ENCODE measurements at places on chromosomes 4 and X.

DNA sequence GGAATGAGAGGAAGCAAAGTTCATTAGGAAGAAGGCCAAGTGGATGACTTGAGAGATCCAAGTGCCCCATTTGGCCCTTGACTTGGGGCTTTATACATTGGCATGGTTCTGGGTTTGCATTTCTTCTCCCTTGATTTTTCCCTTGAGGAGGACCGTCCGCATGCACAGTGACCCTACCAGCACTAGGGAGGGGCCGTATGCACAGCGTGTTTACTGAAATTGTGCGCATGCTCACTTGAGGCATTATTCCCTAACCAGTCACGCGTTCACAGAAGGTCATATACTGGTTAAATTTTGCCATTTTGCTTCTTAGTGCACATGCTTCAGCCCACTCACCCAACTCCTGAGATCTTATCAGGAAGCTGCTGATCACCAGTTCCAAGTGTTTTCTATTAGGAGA, 35.1 kb downstream of the PAGE2 start:
- DNase-seq, result no peak

DNA sequence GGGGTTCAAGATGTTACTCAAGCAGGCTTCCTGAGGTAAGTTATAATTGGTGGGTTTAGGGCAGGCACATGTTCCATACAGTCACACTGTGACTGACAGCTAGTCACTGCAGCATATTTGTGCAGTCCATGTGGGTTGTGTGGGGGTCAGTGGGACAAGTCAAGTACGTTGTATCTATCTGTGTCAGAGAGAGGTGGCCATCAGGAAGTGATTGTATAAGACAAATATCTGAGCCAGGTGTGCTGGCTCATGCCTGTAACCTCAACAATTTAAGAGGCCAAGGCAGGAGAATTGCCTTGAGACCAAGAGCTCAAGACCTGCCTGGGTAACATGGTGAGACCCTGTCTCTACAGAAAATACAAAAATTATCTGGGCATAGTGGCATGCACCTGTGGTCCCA, 509.3 kb downstream of the CENPC start:
- DNase-seq, result no peak

- no peak for DNase-seq
Measured at GRCh38 chr4:26130173-26130572, 190.6 kb upstream of the RBPJ start.

- DNase-seq, result no peak
Measured at GRCh38 chr4:76558396-76559235, 123.6 kb downstream of the SHROOM3 start.

DNA sequence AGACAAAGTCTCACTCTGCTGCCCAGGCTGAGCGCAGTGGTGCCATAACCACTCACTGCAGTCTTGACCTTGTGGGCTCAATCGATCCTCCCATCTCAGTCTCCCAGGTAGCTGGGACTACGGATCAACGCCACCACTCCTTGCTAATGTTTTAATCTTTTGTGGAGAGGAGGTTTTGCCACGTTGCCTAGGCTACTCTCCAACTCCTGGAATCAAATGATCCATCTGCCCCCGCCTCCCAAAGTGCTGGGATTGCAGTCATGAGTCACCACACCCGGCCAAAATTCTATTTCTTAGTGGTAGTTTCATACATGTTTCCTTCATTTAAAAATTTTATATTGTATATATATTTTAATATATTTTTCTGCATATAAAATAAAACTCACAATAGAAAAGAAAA, 125.8 kb upstream of the CLNK start:
- no peak for DNase-seq

GRCh38 chr4:33494150-33494549, 2750.2 kb downstream of the ARAP2 start:
- DNase-seq, result no peak

DNA sequence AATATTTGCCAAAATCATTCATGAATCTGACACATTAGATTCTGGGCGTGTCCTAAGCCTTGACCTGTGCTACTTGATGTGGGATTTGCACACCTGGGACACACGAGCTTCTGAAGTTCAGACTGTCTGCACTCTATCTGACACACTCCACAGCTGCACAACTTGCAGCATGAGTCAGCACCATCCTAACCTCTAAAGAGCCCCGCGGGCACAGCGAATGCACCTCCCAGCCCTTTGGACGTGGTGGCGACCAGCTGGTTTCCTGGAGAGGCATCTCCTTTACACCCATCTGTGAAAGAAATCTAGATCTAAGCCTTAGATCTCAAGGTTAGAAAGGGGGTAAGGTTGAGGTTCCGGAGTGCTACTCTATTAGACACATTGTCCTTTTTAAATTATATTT, 69.2 kb downstream of the SORBS2 start:
- no peak for DNase-seq

DNA sequence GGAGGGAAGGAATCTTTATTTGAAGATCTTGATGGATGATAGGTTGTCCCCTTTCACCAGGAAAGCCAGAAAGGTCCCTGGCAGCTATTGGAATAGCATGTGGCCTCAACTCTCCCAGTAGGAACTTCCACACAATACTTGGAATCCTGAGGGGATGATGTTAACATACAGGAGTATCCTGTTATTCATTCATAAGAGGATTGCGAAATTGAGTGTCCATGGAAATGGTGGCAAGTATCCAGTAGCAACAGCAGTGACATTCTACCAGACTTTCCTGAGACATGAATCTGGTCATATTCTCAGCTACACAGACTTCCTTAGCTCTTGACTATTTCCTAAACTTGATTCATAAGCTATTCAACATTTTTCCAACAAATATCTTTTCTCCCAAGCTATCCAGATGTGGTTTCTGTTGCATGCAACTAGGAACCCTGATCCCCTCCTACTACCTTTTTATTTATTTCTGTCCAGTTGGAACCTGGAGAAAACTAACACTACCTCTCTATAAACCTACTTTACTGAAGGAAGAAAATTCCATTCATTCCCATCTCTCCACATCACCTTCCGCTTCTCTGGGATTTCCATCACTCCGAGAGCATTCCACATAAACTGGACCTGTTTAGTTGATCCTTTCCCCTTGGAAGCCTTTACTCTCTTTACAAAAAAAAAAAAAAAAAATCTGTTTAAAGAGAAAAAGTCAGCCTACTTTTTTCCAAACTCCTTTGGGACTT, 101.8 kb downstream of the ANXA5 start:
- peak; percentile 34 for DNase-seq

- DNase-seq, result no peak
Measured at GRCh38 chr4:159292137-159292896, 189.4 kb downstream of the RAPGEF2 start.

GRCh38 chrX:8607326-8607725, 124.6 kb downstream of the ANOS1 start:
- no peak for DNase-seq

- no peak for DNase-seq
Measured at GRCh38 chr4:168893807-168894206, 116.2 kb downstream of the CBR4 start.

DNA sequence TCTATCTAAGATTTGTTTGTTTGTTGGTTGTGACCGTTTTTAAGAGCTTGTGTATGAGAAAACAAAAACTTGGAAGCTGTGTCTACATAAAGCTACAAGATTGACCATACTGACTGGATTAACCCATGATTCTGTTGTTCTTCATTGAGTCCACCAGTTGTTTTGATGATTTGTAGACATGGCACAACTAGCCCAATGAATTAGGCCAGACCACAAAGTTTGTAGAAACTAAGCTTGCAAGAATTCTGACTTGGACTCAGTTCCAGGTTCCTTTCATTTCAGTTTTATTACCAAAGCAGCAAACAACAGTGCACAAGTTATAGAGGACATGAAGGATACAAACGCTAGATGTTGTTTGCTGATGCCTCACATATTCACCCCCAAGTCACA, 119.3 kb downstream of the RASGEF1B start:
- DNase-seq, result no peak

DNA sequence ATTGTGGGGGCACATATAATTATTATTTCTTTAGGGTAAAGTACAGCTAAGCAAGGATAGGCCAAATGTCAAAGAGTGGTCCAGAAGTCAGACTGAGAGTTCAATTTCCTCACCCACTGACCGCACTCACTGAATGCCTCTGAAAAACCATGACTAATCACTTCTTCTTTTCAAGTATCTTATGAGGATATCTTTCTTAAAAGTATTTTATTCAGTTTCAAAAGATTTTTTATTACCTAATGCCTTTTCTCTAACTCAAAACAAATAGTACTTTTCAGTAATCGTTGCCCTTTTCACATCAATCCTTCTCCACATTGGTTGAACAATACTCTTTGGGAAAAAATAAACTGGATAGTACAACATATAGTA, 61.7 kb upstream of the CAMK2D start:
- no peak for DNase-seq

- DNase-seq, result no peak
Measured at GRCh38 chr4:94274912-94275311, 67.2 kb downstream of the SMARCAD1 start.

GRCh38 chr4:18111081-18111480, 89.5 kb upstream of the LCORL start:
- DNase-seq, result no peak

DNA sequence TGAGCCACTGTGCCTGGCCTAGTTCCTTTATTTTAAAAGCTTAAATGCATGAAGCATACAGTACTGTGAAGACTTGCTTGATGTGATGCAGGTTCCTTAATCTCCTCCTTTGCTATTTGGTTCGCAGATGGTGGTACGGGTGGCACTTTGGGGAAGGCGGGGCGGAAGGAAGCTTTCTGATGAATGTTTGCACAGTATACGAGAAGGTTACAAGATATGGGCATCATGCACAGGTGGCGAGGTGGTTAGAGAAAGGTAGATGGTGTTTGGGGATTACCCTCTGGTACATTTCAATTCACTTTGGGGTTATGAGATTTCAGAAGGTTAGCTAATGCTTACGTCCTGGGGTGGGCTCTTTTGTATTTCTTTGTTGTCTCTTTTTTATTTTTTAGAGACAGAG, 17.2 kb downstream of the RHOH start:
- DNase-seq, result no peak

GRCh38 chr4:159434114-159434870, 331.4 kb downstream of the RAPGEF2 start:
- DNase-seq, result no peak
